ENCODE measurements at places on chromosomes 1 and 21. TPM values are rescaled to one million over a fixed set of nuclear protein-coding genes. Genes with fewer than 3 reads are reported as not detected.

Gene CYP4X1
- not detected for total RNA-seq

Gene NTNG1
- total RNA-seq, result not detected

GRCh38 chr1:70745199-70745598, 302.4 kb downstream of the PTGER3 start:
- no peak for DNase-seq

GRCh38 chr1:61338899-61339298, 256.5 kb downstream of the NFIA start:
- DNase-seq, result no peak

Measured in activated T-helper 1 cell treated with anti-CD3 and anti-CD28 coated beads, Interleukin-12 subunit alpha, Interleukin-12 subunit beta, Interleukin-2, Interleukin-4 antibody, amounts not matched to agents 30 ng/mL and 10 ng/mL and 1 ng/mL, durations not matched to agents 14 hours and 24 hours and 36 hours (primary cell).